NCI-H1436 treated with DMSO at 0.1 percent for 48 hours (cell line): ENCODE measurements at places on chromosomes 6 and 20.

- no peak for DNase-seq
Observed at GRCh38 chr6:49579649-49580048, 29.2 kb downstream of the C6orf141 start.

GRCh38 chr6:12527339-12527738 is 189.2 kb upstream of the PHACTR1 start:
- no peak for DNase-seq

DNA sequence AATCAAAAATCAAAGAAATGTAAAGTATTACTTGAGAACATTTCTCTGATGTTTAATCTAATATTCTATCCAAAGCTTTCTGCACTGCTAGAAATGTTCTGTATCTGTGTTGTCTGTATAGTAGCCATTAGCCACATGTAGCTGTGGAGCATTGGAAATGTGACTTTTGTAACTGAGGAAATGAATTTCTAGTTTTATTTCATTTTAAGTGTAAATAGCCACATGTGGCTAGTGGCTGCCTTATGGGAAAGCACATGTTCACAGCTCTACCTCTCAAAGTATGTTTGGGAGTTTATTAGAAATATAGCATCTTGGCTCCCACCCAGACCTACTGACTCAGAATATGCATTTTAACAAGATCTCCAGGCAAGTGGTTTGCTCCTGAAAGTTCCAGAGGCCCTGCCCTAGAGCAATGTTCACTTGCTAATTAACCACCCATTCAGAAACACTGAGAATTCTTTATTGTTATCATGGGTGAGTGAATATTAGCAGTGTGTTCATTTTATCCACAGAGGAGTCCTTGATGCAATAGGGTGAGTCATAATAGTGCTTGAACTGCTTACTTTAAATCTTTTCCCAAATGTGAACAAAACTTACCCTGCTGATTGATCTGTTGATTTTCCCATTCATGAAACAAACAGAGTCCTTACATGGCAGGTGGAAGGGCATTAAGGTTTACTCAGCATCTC is 282.7 kb downstream of the PLCB1 start:
- peak; percentile 39 for DNase-seq

DNA sequence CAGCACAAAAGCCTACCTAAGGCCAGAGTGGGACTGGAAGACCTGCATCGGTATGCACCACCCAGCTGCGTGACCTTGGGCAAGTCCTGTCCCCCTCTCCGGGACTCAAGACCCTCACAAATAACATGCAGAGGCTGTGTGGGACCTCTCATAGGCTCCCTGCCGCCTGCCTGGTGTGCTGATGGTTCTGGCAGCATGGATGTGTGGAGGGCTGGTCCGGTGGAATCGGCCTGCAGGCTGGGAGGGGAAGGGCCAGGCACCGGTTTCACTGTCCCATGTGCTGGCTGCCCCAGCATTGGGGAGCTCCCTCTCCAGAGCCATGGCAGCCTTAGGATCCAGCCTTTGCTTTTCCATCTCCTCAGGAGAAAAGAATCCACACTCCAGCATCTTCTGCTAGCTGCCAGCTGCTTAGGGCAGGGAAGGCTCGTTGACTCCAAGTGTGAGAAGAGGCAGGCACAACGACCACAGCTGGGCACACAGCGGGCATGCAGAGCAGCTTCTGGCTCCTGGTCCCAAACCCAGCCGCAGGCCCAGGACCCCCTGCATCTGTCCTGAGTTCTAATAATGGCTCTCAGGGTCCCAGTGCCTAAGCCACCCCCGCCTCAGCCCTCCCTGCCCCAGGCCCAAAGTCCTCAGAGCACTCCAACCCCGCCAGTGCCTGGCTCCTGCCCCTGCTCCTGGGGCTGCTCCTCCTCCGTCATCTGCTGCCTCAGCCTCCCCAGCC is 32.5 kb downstream of the TFEB start:
- DNase-seq: no peak

DNA sequence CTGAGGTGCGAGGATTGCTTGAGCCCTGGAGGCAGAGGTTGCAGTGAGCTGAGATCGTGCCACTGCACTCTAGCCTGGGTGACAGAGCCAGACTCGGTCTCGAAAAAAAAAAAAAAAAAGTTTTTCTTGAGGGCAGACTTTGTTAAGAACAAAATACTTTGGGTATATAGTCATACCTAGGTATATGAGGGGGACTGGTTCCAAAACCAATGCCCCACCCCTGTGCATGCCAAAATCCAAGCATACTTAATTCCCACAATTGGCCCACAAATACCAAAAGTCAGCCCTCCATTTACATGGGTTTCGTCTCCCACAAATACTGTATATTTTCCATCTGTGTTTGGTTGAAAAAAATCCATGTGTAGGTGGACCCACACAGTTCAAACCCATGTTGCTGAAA is 119.9 kb downstream of the INSM1 start:
- DNase-seq: no peak

DNA sequence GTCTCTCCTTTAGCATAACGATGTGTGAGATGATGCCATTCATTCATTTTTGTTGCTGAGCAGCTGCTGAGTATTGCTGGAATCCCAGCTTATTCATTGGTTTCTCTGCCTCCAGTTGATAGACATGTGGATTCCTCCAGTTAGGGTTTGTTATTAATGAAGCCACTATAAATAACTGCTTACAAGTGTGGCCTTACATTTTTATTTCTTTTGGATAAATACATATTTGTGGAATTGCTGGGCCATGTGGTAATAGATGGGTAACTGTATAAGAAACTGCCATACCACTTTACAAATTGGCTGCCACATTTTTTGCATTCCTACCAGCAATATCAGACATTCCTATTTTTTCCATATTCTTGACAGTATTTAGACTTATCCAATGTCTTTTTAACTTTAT is 2.6 kb upstream of the HLA-B start:
- no peak for DNase-seq
